ENCODE measurements at places on chromosomes 16 and 17.

GRCh38 chr17:640436-640835 is 74.2 kb downstream of the VPS53 start:
- no peak for DNase-seq

GRCh38 chr16:64416216-64417005 is 705.5 kb downstream of the CDH11 start:
- DNase-seq, result no peak

DNA sequence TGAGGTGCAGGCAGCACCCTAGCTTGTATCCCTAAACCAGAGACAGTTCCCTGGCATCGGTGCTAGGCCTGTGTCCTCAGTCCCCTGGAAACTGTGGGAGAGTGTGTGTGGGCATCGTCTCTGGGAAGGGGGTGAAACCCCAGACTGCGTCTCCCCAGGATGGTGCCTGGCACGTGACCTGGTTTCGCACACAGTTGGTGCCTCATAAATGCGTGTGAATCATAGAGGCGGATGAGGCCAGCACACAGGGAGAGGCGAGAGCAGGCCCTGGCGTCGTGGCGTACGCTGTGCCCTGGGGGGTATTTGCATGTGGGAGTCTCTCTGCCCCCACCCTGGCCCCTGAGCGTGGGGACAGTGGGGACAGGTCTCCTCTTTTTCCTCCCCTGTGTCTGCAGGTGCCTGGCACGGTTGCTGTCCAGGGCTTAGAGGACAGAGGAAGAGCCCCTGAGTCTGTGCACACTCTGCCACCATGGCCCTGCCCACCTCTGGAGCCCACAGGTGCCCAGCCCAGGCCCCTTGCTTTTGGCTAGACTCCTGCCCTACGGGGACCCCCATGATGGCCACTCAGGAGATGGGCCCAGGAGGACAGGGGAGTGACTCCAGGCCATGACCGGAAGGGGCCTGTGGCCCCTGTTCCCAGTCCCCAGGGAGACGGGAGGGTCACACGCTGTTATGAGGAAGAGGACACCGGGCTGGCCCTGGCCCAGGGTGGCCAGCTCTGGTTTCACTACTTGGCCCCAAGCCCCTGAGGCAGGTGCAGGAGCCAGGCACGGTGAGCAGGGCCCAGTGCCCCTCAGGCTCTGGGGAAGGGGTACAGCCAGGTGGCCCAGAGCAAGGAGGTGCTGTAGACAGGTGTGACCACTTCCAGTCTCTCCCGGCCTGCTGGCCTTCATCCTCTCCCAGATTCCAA is 1.3 kb upstream of the FSCN2 start:
- DNase-seq, result no peak

DNA sequence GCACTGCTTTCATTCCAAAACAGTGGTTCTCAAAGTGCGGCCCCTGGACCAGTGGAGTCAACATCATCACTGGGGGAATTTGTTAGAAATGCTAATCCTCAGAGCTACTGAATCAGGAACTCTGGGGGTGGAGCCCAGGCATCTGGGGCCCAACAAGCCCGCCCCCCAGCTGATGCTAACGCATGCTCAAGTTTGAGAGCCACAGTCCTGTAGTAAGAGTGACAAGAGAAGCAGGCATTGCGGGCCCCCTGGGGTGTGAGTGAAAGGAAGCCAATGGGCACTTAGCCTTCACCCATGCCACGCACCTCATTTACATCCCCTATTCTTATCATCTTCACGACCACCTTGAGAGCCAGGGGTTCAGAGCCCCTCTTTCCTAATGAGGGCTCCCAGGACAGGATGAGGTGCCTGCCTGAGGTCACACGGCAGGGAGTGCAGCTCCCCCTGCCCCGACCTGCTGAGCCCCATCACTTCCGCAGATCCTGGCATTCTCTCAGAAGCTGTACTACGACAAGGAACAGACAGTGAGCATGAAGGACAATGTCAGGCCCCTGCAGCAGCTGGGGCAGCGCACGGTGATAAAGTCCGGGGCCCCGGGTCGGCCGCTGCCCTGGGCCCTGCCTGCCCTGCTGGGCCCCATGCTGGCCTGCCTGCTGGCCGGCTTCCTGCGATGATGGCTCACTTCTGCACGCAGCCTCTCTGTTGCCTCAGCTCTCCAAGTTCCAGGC is 9.1 kb downstream of the CA4 start:
- no peak for DNase-seq

DNA sequence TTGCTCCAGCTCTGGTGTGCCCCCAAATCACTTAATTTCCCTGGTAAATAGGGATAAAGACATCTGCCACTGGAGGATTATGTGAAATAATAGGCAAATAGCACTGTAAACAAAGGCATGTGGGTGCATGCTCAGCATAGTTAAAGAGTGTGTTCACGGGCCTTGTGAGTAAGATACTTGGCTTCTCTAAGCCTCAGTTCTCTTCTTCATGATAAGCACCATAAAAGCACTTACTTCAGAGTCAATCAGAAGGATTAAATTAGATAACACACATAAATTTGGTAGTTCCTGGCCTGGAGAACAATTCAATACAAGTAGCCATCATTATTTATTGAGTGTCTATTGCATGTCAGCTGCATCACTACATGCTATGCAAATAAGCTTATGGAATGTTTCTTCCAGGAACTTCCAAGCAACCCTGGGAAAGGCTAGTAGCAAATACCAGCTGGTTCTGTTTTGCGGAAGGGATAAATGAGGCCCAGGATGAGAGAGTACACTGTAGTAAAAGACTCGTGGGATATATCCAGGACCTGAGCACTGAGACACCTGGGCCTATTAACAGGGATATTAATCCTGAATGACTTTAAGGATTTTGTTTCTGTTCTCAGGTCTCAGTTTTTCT is 14.5 kb downstream of the CCL11 start:
- DNase-seq, result no peak

GRCh38 chr17:81448950-81449349 is 53.7 kb downstream of the BAHCC1 start:
- DNase-seq, result no peak

GRCh38 chr16:55370762-55371482 is 46.9 kb downstream of the IRX6 start:
- DNase-seq, result peak; percentile 25

- no peak for DNase-seq
Observed at GRCh38 chr16:70396246-70396904, 42.5 kb downstream of the ST3GAL2 start.

GRCh38 chr17:44941712-44942331 is 5.8 kb downstream of the KIF18B start:
- no peak for DNase-seq

DNA sequence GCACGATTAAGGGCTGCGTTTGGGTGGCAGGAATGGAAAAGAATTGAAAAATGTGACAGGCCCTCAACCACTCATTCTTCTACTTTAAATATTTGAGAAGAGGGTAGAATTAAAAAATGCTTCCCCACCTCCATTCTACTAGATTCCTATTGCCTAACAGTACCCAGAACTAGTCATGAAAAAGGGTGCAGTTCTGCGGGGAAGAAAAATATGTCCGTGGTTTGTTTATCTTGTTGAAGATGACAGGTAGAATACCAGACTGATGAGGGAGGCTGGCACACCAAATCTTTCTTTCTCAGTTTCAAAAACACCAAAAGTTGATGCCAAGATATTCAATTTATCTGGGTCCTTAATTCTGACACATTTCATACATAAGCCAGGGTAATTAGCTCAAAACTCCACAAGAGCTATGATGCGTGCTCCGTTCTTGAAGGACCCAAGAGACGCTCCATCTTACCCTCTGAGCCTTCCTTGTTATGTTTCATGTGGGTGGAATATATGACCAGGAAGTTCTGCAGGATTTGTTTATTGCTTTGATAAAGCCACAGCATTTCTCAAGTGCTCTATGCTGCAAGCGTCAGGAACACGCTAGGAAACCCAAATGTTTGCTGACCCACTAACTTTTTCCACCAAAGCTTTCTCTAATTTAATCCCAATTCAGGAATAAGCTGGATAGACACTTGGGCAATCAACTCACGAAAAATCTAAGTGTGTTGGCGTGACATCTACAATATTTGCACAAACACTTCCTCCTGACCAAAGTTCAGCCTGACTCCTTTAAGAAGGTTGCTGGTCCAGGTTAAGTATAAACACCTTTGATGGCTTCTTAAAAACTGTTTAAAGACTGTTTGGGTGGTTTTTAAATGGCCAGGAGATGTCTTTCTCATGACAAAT is 20.6 kb upstream of the GAN start:
- DNase-seq, result no peak

- peak; percentile 69 for DNase-seq
Observed at GRCh38 chr17:68511671-68512246, 471 bp upstream of the PRKAR1A start.

- no peak for DNase-seq
Observed at GRCh38 chr16:27762441-27762840, 212.5 kb downstream of the KATNIP start.

- no peak for DNase-seq
Observed at GRCh38 chr17:50686494-50687199, 21.1 kb downstream of the ANKRD40 start.

GRCh38 chr16:84062734-84063640 is 20.4 kb upstream of the SLC38A8 start:
- peak; percentile 79 for DNase-seq

DNA sequence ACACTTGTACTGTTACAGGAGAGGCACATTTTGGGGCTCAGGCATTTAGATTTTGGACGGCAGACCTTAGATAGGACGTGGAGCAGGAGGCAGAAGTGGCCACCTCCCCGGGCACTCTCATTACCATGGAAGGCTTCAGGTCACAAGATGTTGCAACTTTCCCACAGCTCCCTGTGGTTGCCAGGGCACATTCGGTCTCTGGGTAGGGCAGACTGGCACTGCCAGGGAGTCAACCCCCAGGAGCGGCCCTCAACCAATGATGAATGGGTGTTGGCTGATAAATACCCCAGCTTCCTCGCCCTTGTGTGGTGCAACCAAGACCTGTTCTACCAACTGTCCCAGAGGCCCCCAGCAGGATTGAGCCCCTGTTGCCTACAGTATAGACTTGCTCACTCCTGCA is 11.2 kb downstream of the NAGPA start:
- no peak for DNase-seq

DNA sequence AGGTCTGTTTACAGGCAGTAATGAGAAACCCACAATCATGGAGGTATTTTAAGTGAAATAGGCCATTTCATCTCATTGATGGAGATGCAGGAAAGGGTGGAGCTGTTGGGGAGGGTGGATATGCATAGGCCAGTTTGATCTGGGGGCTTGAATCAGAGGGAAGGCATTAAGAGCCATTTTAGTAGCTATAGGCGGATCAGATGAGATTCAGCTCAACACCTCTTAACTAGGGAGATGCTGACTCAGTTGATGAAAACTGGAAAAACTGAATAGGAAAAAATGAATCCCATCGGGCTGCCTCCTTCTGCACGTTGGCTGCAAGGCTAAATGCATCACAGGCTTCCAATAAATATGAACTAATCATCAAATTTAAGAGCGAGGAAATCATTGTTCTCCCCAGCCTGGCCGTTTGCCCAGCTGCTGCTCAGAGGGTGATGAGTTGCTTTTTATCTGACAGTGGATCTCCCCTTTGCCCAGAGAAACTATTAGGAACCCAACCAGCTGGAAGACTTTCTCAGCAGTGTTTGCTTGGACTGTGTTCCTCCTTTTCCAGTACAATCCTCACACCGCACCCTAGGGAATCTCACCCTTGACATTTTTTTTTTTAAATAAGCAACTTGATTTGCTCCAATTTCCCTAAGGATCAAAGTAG is 149.6 kb downstream of the SOX9 start:
- DNase-seq, result no peak

DNA sequence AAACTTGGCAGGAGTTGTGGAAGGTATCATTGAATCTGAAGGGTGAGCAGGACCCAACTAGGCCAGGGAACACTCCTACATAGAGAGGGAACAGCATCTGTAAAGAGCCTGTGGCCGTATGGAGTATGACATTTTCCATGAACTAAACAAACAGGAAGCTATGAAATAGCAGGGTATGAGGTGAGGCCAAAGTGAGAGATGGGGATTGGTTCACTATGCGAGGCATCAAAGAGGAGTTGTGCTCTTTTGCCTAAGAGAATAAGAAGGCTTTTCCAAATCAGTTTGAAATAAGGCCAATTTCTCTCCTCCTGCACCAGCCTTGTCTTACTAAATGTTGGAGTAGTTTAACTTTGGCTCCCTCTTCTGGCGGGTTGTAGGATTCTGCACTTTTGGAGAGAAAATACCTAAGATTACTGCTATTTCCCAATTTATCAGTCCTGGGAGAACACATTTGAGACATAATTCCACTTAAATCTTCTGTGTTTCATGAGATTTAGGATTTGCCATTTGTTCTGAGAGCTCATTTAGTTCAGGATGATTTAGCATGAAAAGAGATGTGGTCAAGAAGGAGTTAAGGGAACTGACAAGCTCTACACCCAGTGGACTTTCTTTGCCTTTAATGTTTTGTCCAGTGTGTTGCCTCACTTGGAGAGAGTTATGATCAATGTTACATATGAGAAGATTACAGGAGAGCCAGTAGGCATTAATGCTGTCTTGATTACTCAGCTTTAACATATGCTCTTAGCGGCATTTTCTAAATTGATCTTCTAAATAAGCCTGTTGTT is 55.4 kb downstream of the TNRC6C start:
- DNase-seq, result peak; percentile 61

GRCh38 chr17:57625957-57626356 is 119.1 kb downstream of the CCDC182 start:
- DNase-seq, result no peak

GRCh38 chr16:19809693-19810092 is 75.0 kb downstream of the GPRC5B start:
- DNase-seq, result no peak

GRCh38 chr16:74474416-74474815 is 53.1 kb upstream of the CLEC18B start:
- no peak for DNase-seq

DNA sequence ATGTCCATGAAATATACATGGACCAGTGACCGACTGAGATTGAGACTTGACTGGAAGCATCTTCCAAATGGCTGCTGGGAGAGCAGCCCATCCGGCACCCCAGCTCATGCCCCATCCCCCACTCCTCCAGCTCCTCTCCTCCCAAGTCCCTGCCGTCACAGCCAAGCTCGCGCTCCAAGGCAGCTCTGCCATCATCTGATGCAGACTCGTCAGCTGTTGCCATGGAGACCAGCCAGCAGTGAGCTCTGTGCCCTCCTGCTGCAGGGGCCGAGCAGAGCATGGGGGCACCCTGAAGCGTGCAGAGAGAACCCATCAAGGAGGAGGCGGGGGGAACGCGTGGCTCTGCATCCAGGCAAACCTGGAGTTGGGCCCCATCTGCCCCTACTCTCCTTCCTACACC is 74.5 kb upstream of the TNRC6C start:
- no peak for DNase-seq

DNA sequence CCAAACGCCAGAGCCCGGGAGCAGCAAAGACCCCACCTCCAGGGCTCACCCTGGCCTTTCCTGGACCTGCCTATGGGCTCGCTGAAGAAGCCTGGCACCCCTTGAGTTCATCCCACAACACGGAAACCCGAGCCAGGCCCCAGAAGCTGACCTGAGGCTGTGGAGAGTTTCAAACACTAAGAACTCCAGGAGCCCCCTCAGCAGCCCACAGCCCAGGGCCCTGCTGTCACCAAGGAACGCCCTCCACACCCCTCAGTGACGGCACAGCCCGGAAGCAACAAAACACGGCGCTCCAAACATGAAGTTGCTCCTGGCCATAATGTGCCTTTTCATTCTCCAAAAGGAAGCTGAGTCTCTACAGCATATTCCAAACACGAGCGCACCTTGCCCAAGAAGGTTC is 9.2 kb downstream of the SLC38A10 start:
- no peak for DNase-seq
